ENCODE measurements at places on chromosomes 1 and 21. TPM values are rescaled to one million over a fixed set of nuclear protein-coding genes. Genes with fewer than 3 reads are reported as not detected.
A peak's percentile ranks its signal among the peaks of the same experiment; 100 is the strongest.

DNA sequence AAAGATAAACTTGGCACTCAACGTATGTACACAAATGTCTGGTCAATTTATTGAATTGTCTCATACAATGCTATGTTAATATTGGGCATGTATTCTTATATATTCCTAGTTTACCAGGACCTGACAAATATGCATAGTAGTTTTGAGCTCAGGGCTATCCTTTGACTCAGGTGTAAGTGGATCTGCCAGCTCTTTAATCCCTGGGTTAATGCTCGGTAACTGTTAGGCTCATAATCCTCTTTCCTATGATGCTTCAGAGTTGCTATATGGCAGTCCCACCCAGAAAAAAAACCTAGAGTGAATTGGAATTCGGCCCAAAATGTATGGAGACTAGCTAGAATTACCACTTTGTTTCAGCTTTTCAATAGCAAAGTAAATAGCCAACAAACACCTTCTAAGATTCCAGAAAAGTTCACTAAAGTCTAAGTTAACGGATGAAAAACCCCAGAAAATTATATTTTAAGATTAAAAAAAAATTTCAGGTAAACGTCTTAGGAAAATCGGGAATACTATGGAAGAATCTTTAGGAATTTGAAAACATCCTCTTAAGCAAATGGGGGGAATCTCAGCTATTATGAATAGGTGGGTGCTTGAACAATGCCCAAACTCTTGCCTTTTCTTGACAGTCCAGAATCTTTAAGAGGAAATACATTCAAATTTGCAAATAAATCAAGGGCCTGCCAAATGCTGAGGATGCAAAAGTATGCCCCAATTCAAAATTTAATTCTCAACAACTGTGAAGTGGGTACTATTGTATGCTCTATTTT, 10.9 kb downstream of the H3-3A start:
- no peak for DNase-seq

DNA sequence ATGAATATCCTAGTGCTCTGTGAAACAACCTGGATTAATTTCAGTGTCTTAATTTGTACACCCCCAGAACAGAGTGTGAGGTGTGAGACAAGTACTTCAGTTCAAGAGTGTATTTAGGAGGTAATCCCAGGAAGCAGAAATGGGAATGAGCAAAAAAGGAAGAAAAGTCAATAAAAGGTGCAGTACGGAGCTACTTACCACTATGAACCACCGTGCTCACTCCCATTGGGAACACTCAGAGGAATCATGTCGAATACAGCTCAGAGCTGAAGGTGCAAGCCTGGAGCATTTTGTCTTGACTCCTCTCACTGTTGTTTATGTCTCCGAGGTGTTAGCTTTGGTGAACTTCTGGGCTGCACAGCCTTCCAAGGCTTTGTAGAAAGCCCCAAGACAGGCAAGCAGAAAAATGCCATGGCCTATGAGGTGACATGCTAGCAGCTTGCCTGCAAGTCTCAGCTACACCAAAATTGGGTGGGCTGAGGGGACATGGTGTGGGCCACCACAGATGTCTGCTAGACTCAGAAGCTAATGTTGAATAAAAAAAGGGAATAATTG, 7.4 kb upstream of the SVBP start:
- no peak for DNase-seq

The SYDE2 gene
- total RNA-seq: 1.8 TPM

- no peak for DNase-seq
These were observed 47.2 kb upstream of the CAPZB start for GRCh38 chr1:19532519-19532918.

The LCE2A gene
- not detected for total RNA-seq

- no peak for DNase-seq
These were observed 659.1 kb downstream of the MRPL39 start for GRCh38 chr21:24948186-24948585.

DNA sequence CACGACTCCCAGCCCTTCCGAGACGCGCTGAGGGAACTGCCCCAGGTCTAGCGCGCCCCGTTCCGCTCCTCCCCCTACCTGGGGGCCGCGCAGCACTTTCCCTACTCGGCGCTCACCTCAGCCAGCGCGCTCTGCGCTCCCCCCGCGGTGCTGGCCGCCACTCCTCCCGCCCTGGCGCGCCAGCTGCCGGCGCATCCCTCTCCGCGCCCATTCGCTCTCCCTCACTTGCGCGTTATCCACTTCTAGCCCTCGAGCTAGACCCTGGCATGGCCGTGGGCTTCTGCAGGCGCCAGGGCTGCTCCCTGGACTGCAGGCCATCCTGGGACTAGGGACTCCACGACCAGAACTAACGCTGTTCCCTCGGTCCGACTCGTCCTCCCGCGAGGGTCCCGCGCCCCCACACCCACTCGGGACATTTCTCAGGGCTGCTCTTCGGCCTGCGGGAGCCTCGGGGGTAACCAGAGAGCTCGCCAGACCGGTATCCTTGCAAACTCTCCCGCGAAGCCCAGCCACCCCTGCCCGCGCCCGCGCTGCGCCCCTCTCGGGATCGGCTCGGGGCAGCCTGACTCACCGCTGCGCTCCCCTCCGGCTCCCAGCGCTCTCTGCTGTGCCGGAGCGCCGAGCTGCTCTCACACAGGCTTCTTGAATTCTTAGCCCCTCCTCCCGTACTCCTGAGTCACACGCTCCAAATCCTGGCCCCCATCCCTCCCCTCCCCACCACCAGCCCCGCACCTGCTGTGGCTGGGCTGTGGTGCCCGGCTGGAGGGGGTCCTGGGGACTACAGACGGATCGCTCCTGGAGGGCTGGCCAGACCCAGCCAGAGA, at the start of gene NGF:
TSS of gene NGF (minus strand) at position 617 of the 824 bp plus-strand sequence. CDS start 51,454 bp downstream, outside the sequence.
- no peak for DNase-seq

The LEFTY1 gene
- not detected for total RNA-seq

The MX1 gene
- total RNA-seq: 9.3 TPM

- no peak for DNase-seq
These were observed 339.2 kb upstream of the KAZN start for GRCh38 chr1:14259191-14259757.

The TMEM59 gene
- 146 TPM for total RNA-seq

DNA sequence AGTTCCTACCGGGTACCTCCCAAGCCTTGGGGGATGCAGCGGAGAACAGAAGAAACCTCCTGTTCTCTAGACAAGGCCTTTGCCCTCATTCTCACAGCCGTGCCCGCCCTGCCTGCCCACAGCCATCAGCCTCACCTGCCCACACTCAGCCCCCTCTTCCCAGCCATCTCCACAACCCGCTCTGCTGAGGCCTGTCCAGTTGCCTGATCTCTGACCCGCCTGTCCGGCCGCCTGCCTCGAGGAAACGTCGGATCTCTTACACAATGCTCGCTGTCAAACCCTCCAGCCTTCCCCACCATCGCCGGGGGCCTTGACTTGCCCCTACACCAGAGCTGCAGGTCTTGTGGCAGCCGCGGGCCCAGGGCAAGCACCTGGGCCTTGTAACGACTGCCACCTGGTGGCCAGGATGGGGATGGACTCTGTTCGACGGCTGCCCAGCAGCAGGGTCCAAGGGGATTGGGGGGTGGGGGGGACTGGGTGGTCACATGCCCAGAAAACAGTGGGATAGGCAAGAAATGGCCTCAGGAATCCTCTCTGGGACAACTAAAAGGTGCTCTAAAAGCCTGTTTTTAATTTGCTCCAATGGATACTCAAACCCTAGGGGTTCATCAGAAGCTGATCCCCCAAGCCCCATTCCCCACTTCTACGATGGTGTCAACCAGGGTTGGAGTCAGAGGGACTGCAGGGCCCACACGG, 31.0 kb downstream of the SLC45A1 start:
- DNase-seq: peak; percentile 43
